Activated T-helper 9 cell treated with anti-CD3 and anti-CD28 coated beads, Interleukin-2, amount 50 U/mL, for 16 hours (primary cell): ENCODE measurements at places on chromosomes 1 and 21.

GRCh38 chr1:232570007-232570406 lies 59.9 kb downstream of the SIPA1L2 start:
- no peak for DNase-seq

DNA sequence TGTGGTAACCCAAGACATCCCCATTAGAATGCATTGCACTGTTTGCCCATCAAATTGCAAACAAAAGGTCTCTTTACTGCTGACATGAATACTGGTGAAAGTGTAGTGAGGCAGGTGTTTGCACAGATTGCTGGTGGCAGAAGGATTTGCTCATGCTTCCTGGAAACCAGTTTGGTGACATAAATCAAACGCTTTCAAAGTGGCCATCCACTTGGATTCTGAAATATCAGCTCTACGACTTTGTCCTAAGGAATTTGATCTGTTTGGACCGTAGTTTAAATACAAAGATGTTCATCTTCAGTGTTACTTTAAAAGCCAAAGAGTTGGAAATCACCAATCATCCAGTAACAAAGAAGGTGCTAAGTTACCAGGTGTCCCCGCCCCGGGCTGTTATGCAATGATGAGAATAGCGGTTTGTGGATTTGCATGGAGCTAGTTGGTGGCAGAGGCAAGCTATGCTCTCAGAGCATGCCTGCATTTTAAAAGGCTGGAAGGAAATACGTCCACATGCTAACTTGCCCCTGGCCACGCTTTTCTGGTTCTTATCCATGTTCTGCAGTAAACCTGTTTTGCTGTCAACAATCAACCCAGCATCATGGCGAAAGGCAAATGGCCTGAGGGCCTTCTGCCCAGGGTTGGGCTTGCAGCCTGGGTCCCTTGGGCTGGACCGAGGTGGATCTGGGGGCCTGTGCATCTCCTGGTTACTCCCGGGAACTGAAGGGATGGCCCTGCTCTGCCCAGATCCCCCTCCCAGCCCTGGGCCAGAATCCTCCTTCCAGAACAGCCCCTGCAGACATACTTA lies 49.2 kb downstream of the UMODL1 start:
- DNase-seq: no peak

DNA sequence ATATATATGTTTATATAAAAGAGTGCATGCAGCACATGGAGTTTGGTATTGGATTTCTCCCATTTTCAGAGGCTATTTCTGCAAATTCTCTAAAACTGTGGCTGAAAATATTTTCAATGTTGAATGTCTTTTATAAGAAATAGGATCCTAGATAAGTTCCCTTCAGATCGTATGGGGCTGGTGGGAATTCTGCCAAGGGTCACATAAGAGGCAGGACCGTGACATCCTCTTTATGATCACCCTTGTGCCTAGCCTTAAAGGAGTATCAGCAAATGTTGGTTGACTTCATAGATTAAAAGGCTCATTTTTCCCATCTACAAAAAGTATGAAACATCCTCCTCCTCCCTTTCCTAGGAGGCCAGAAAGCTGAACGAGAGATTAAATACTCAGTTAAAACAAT lies 1.3 kb upstream of the IFNAR2 start:
- no peak for DNase-seq

GRCh38 chr1:4830707-4831106 lies 176.3 kb downstream of the AJAP1 start:
- no peak for DNase-seq

- DNase-seq: no peak
These were observed 68.6 kb downstream of the MDM4 start for GRCh38 chr1:204584699-204585372.

GRCh38 chr1:35642471-35642955 lies 1.2 kb upstream of the PSMB2 start:
- no peak for DNase-seq

GRCh38 chr21:34730756-34731445 lies 62.1 kb downstream of the CLIC6 start:
- no peak for DNase-seq

DNA sequence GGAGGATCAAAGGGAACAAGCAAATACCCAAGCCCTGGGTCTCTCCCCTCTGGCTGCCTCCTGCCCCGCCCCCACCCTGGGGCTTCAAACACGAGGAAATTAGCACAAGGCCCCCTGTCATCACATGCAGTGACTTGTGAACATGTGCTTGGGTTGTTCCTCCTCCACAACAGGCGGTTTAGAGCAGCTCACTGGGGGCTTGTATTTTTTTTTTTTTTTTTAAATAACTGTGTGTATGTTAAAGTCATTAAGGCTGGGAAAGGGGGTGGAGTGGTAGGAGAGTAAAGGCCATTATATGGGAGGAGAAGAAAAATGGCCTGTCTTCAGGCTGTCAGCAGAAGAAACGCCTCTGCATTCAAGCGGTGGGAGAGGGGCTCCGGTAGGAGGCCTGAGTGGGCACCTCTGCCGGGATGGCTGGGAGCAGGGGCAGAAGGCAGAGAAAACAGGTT lies 64.2 kb downstream of the PLXNA2 start:
- DNase-seq: no peak

- DNase-seq: no peak
These were observed 156.1 kb downstream of the KIF26B start for GRCh38 chr1:245310571-245311531.

GRCh38 chr1:229620876-229621275 lies 5.0 kb downstream of the TAF5L start:
- no peak for DNase-seq

- no peak for DNase-seq
These were observed 29.3 kb downstream of the BATF3 start for GRCh38 chr1:212670301-212670700.

GRCh38 chr1:156214024-156214748 lies 1.4 kb downstream of the PMF1 start:
- peak; percentile 21 for DNase-seq

DNA sequence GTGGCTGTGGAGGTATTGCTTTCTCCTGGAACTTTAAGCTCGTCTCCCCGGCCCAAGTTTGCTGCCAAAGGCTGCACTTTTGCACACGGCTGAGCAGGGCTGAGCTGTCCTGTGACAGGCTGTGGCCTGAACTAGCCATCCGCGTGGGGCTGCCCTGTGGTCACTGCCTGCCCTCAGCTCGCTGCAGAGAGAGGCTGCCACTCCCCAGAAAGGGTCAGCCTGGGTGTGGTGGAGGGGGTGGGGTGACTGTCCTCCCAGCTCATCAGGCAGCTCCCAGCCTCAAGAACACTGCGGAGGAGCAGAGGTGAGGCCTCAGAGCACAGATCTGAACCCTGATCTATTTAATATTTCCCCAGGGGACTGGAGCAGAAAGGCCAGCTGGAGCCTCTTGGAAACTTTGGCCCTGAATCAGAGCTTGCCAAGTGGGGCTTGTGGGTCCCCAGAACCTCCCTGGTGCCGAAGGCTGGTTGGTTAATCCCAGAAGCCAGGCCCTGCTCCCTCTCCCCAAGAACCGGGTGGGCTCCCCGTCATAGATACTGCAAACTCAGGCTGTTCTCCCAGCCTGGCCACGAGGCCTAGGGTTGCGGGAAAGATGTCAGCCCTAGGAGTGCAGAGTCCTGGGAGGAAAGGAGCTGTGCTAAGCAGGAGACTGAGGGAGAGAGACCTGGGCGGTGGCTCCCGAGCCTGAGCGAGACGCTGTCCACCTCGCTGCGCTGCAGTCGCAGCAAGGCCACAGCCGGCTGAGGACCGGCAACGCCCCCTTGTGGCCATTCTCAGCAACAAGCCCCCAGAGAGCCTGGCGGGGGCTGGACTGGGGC lies 125.1 kb upstream of the IPO9 start:
- DNase-seq: peak; percentile 27

- no peak for DNase-seq
These were observed 1.6 kb upstream of the NECAP2 start for GRCh38 chr1:16438924-16439323.
